Spinal cord (tissue), 10 donors: ENCODE measurements at places on chromosomes 7 and 10. TPM values are rescaled to one million over a fixed set of nuclear protein-coding genes. Genes with fewer than 3 reads are reported as not detected.
A peak's percentile ranks its signal among the peaks of the same experiment; 100 is the strongest.

The HYAL4 gene
- 0.11 TPM for total RNA-seq

The NYAP1 gene
- total RNA-seq = 12.0 TPM

DNA sequence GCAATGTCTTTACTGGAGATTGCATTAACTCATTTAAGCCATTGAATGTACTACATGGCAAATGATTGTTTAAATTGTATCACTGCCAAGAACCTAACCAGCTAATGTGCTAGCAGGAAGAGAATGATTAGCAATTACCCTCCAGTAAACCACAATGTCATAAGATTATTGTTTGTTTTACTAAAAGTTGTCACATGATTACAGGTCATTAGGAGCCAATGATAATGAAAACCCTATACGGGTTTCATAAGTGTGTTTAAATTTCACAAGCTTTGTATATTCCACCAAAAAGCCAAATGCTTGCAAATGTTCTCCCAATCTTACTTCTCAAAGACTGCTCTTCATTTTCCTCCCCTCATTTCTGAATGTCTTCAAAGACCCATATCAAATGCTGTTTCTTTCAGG lies 76.5 kb upstream of the PPP1R3C start:
- no peak for DNase-seq

The COL26A1 gene
- 17.4 TPM for total RNA-seq

The CCL24 gene
- not detected for total RNA-seq

- DNase-seq = peak; percentile 89
Observed at GRCh38 chr7:21427182-21427870, 557 bp upstream of the SP4 start.

DNA sequence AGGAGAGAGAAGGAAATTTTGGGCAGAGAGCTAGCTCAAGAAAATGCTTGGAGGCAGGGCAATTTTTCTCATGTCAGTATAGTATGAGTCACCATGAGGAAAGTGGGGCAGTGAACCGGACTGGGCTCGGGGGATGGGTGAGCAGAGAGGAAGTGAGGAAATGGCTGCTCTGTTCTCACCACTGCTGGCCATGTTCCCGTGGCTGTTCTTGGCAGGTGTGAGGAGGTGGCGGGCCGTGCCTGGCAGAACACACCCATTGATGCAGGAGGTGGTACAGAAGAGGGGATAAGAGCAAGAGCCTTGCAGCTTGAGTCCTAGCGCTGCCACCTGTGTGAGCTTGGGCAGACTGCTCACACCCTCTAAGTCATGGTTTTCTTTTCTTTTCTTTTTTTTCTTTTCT lies 304.4 kb upstream of the LYZL1 start:
- DNase-seq = no peak

The ZNF679 gene
- total RNA-seq = not detected

DNA sequence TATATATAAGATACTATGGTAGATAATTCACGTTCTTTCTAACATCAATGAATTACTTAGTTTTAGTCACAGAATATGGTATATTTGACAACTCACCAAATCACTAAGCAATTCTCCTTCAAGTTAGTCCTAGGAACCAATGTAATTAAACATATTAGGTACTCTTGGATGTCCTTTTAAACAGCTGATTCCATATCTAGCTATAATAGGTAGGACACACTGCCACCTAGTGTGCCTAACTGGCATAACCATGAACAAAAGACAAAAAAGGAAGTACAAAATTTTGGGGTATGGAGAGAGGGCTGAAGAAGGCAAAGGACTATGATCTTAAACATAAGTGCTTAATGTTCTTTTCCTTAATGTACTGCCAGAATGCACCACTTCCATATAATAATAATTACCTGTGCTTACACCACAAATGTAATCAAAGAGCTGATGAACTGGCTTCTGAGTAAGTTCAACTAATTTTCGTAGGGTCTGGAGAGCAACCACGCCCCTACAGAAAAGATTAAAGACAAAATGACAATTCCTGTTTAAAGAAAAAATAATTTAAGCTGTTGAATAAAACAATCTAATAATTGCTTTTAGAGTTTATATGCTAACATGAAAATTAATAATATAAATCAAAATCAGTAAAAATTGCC lies 28.7 kb downstream of the PNPLA8 start:
- DNase-seq = peak; percentile 42

GRCh38 chr10:16585103-16585502 lies 63.4 kb upstream of the C1QL3 start:
- DNase-seq = no peak

- no peak for DNase-seq
Observed at GRCh38 chr10:78321000-78321399, 287.3 kb downstream of the RPS24 start.

GRCh38 chr7:129222064-129222463 lies 2.8 kb upstream of the AHCYL2 start:
- DNase-seq = no peak
